ENCODE measurements at places on chromosomes 4 and X.

DNA sequence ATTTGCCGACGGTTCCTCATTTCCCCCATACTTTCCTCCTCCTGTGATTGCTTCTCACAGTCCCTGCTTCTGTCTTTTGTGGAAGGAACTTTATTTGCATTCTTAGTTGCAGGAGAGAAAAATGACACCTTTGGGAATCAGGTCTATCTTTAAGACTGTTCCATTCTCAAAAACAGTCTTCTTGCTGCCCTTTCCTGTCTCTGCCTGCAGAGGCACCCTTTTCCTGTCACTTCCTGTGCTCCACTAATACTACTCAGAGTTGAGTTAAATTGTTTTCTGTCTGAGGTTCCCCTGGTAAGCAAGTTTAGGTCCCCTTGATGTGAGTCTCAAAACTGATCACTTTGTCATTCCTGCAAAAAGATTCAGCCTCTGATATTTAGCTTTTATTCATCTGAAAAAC lies 208.8 kb upstream of the CLNK start:
- DNase-seq = no peak

GRCh38 chr4:6380746-6381410 lies 91.5 kb downstream of the PPP2R2C start:
- no peak for DNase-seq

DNA sequence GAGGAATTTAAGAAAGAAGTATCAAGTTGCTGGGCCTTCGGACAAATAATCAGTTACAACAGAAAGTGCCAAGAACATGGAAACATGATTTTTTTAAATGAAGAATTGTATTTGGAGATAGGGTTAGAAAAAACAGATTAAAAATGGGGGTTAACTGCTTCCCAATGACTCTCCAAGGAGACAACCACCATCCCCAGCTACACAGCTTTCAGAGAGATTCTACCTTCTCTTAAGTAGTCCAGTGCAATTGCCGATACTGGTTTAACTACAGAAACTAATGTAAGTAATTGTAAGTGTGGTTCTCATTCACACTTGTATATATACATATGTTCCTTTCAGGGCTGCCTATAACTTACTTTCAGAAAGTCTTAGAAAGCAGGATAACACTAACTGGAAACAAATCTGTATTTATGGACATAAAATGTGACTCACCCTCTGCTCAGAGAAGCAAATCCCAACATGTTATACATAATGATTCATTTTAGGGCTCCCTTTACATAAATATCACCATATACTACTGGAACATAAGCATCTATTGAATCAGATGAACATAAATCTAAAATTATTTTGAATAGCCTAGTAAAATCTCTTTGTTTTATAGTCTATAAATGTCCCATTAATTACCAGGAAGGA lies 248.9 kb upstream of the UGT8 start:
- DNase-seq = no peak

DNA sequence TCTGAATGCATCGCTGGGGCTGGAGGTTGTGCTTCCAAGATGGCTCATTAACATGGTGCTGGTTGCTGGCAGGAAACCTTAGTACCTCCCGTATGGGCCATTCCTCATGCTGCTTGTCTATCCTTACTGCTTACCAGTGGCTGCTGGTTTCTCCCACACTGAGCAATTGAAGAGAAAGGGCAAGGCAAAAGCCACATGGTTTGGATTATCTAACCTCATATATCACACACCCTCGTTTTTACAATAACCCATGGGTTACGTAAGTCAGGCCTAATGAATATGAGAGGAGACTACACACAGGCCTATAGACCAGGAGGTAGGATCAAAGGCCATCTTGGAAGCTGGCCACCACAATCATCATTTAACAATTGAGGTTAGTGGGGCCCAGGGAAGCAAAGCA lies 141.8 kb upstream of the EDNRA start:
- DNase-seq = no peak

DNA sequence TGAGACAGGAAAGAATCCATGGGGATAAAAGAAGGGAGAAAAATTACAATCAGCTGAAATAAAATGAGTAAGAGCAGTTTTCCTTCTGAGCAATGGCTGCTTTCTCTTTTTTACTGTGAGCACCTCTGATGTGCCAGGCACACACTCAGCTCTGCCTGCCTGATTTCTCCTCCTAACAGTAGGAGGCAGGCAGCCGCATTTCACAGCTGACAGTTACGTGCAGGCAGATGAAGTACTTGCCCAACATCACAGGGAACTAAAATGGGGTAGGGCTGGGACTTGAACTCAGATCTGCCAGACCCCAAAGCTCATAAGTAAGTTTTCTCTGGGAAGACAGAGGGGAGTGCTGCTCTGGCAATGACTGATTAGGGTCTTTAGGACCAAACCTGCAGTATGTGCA lies 54.6 kb downstream of the C4orf50 start:
- no peak for DNase-seq

DNA sequence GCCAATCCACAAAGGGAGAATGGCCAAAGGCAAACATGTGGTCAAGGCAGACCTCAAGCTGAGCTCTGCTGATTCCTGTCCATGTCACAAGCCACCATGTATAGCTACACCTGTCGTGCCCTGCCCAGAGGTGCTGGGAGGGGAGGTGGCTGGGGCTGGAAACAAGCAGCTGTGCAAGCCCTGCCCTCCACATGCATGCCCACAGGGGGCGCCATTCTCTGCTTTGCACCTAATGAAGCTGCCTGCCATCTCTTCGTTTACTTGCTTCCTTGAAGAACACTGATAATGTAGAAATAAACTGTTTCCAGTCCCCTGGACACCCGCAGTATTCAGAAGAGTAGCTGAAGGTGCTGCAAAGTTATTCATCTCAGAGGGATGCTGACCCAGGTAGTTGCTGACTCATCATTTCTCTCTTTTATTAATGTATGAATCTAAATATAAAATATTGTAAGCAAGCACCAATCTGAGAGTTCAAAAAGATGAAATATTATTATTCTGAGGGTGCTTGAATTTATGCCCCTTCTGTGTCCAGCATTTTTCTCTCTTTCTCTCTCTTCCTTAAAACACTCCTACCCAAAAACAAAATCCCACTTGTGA lies 278.6 kb downstream of the ADGRA3 start:
- peak; percentile 13 for DNase-seq

GRCh38 chr4:38752372-38752940 lies 30.3 kb downstream of the TLR10 start:
- DNase-seq = no peak

DNA sequence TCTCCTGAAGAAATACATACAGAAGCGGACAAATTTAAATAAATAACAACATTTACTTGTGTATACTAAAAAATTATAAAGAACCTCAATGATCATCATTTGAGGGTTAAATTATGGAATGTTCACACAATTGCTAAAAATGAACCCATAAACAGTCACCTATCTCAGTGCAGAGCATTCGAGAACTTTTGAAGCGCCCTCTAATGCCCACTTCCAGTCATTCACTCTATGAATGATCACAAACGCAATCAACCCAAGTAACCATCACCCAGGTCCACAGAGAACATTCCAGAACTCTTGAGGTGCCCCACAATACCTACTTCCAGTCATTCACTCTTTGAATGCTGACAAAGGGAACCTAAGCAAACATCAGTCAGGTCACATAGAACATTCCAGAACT lies 103.5 kb upstream of the PLAC1 start:
- no peak for DNase-seq

DNA sequence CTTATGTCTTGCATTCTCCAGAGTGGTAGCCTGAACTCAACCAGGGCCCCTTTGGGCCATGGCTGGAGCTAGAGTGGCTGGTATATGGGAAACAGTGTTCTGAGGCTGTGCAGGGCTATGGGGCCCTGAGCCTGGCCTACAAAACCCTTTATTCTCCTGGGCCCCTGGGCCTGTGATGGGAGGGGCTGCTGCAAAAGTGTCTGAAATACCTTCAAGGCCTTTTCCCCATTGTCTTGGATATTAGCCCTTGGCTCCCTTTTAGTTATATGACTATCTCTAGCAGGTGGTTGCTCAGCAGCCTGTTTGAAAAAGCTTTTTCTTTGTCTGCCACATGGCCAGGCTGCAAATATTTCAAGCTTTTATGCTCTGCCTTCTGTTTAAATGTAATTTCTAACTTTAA lies 22.5 kb downstream of the APOOL start:
- DNase-seq = no peak

DNA sequence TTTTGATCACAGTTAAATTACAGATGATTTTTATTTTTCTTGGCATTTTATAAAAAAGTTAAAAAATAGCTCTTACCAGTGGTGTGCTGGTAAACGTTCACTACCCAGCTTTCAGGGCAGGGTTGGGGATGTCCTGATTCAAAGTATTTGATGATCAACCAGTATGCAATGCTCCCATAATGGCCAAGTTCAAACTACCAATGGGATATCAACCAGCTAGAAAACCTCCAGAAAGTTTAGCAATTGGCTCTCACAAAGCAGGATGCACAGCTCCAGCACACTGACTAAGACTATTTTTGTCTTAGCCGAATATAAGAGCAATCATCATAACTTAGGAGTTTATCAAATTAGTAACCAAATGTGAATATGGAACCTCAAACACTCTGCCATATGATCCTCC lies 108.0 kb upstream of the PDE5A start:
- DNase-seq = no peak

GRCh38 chr4:120691536-120691935 lies 231.0 kb downstream of the PRDM5 start:
- no peak for DNase-seq

DNA sequence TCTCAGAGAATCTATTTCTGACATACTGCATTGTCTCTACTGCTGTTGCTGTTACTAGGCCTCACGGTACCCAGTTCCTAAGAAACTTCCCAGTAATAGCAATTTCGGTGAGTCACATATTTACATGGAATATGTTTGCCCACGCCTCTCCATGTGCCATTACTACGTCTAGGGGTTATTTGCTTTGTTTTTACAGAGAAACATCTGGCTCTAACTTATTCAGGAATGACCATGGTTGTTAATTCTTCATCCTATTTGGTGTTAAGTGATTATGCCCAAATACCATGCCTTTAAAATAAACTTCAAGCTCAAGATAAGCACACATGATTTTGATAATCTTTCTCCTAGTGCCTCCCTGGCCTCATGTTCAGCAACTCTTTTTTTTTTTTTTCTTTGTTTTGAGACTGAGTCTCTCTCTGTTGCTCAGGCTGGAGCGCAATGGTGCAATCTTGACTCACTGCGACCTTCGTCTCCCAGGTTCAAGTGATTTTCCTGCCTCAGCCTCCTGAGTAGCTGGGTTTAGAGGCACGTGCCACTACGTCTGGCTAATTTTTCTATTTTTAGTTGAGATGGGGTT lies 101.0 kb upstream of the HS3ST1 start:
- DNase-seq = no peak

- DNase-seq = no peak
Observed at GRCh38 chr4:126369076-126369475, 1054.3 kb downstream of the FAT4 start.

- DNase-seq = no peak
Observed at GRCh38 chr4:37993806-37994205, 33.6 kb downstream of the PTTG2 start.

- DNase-seq = no peak
Observed at GRCh38 chr4:72207196-72207595, 175.4 kb downstream of the NPFFR2 start.

DNA sequence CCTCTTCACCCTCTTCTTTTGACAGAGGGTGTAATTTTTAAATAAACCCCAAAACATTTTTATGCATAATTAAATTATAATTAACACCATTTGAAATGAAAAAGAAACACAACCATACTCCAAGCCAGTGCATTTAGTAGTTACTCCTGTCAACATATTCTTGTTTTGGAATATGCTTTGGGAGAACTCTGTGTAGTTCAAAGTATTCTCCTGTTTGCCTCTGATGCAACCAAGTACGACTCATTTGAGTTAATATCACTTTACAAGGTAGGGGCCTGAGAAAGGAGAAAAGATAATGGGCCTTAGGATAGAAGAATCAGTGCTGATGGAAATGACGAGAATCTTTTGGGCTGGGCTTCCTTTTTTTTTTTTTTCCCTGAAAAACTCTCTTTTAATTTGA lies 2.7 kb downstream of the PTPN13 start:
- DNase-seq = no peak

- DNase-seq = no peak
Observed at GRCh38 chrX:48936429-48937053, 17.7 kb upstream of the PIM2 start.

GRCh38 chr4:101258883-101259282 lies 88.4 kb downstream of the PPP3CA start:
- no peak for DNase-seq

GRCh38 chrX:134526399-134526798 lies 66.4 kb downstream of the HPRT1 start:
- DNase-seq = no peak
